ENCODE measurements at places on chromosomes 11 and 22.

DNA sequence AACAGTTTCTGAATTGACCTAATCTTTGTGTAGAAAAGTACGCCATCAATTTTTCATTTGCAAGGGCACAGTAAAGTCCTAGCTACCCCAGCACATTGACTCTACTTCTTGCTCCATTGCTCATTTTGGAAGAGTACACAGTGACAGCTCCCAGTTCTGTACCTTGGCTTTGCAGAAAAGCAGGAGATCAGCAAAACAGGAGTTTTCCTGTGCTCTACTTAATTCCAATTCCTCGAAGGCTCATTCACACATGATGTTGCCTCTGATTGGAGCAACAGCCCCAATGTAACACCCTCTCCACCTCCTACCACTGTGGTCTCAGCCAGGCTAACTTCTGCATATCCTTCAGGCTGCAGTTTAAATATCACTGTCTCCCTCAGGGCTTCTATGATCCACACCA, 118.7 kb downstream of the PAX6 start:
- DNase-seq: no peak

DNA sequence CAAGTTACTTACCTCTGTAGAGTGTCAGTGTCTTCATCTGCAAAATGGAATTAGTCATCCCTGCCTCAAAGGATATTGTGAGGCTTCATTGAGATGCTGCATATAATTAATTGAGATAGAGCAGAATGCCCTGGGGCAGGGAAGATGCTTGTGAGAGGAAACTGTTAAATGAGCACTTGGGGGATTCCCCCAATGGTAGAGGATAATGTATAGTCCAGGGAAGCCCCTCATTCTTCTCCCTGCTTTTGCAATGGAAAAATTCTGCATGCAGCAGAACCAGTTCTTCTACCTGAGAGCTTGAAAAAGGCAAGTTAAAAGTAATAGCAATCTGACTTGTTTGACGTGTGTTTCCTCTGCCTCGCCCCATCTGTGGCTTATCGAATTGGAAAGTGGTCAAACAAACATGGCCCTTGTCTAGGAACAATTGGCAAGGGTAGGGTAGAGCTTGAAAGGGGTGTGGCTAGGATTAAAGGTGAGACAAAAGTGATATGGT, 90.9 kb downstream of the NAV2 start:
- no peak for DNase-seq

GRCh38 chr11:130548491-130548833, 100.0 kb downstream of the ADAMTS15 start:
- DNase-seq: no peak

DNA sequence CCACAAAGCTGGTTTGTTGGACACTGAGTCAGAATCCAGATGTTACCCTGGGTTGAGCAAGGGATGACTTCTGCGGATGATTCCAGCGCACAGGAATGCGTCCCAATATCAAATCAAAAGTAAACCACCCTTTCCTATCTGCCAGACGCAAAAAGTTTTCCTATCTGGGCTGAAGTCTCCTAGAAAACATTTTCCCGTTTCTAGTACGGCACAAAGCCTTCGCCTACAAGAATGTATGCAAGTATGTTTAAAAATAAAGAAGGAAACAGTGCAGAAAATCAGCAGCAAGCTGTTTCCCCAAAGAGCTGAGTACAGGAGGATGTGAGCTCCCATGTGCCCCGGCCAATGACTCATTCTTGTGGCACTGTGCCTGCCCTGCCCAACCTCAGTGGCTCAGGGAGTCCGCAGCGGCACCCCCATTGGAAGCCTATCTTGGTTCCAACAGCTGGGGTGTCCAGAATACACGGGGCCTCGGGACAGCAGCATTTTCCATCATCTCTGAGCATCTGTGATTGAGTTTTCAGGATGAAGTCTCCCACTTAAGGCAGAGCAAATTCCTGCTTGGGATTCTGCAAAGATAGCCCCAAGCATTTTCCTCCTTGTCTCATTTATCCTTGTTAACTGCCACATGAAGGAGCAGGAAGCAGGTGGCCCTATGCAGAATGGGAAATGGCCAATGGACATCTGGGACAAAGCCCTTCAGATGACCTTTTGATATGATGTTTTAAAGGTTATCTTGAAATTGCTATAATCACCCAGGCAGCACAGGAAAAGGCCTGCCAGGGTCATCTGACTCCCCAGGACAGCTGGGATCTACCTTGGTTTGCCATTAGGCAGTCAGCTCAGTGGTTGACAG, 17.5 kb downstream of the KCNJ5 start:
- DNase-seq: no peak

DNA sequence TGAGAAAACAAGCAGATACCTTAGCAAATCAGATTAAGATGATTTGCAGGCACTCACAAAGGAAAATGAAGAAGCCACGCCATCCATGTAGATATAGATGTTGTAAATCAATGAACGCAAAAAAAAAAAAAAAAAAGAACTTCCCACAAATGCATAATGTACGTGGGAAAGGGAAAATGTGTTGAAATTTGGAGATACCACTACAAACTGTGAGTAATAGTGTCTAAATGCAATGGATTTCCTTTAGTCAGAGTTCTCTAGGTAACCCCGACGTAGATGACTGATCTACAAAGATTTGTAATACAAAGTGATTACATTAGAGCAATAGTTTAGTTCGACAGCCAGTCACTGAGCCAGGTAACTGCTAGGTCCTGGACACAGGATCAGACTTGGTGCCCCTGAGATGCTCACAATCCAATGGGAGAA, 783 bp upstream of the ANKRD54 start:
- DNase-seq: no peak

GRCh38 chr11:19493446-19494213, 219.0 kb upstream of the NAV2 start:
- DNase-seq: no peak

DNA sequence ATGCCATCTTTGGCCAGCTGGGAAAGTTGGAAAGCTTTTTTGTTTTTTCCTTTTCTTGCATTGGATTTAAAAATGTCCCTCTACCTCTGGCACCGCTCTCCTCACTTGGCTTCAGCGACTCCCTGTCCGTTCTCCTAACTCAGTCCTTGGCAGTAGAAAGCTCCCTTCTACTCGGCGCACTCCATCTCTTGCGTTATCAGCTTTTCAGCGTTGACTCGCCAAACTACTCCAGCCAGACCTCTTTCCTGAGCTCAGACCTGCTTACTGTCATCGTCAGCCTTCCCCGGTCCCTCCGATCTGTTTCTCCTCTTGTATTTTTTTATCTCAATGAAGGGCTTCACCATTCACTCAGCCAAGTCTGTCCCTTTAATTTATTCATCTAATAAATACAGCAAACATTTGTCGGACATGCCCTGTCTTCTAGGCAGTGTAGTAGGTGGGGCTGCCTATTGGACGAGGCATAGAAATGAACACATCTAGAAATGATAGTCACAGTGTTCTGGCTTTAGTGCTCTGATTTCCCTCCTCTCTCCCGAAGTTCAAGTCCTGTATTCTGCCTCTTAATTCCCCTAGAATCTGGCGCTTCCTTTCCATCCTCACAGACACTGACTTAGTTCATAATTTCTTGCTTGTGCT, 839 bp downstream of the CEP164 start:
- no peak for DNase-seq

GRCh38 chr11:123519055-123519796, 89.2 kb downstream of the GRAMD1B start:
- DNase-seq: no peak

DNA sequence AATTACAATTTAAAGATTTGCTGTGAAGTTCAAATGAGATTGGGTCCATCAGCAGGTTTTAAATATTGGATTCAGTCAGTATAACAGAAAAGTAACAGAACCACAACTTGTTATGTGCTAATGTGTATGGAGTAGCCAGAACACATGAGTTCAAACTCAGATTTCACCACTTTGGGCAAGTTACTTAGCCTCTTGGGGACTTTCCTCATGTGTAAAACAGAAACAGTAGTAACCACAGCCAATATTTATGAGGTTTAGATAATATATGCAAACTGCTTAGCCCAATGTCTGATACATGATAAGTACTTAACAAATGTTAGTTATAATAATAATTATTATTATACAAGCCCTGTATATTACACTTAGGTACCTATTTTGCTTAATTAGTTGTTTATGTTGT, 21.8 kb upstream of the SLC5A12 start:
- no peak for DNase-seq

DNA sequence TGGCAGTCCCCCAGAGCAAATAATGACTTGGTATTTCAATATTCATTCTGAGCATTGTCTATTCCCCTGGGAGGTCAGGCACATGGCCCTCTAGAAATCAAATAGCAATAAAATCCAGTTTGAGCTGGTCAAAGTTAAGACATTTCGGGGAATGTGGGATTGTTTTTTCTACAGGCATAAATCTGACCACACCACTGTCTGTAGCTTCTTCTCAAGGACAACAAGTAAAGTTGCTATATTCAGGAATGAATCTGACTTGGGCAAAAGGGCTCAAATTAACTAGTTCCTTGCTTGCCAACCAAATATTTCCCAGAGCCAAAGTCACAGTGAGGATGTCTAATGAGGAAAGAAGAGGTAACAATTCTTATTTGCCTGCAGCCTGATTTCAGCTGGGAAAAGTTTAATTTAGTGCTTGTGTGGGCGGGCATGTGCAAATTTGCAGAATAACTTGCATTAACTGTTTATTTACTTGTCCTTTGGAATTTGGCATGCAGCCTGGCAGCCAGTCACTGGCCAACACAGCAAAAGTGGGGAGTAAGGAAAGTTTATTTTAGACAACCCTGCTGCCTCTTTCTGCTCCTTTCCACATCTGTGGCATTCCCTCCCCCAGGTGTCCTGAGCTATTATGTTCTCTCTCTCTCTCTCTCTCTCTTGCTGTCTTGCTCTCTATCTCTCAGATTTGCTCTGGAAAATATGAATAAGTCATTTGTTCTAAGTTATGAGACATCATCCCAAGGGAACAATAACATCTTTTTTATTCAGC, 51.2 kb upstream of the ARHGAP20 start:
- DNase-seq: no peak

DNA sequence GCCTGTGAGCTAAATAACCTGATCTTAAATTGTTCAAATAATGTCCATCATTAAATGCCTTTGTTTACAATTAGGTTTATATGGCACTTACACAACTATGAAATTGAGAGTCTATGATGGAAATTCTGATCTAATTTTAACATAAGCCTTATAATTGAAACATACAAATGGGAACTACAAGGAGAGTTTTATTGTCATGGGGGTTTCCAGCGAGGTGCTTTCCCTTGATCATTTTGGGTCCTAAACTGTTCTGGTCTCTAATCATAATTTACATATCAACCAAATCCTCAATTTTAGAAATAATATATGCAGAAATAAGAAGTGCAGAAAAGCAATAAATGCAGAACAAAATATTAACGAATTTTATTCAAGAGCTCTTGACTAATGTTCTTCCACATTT, 44.9 kb downstream of the RRAS2 start:
- DNase-seq: no peak

DNA sequence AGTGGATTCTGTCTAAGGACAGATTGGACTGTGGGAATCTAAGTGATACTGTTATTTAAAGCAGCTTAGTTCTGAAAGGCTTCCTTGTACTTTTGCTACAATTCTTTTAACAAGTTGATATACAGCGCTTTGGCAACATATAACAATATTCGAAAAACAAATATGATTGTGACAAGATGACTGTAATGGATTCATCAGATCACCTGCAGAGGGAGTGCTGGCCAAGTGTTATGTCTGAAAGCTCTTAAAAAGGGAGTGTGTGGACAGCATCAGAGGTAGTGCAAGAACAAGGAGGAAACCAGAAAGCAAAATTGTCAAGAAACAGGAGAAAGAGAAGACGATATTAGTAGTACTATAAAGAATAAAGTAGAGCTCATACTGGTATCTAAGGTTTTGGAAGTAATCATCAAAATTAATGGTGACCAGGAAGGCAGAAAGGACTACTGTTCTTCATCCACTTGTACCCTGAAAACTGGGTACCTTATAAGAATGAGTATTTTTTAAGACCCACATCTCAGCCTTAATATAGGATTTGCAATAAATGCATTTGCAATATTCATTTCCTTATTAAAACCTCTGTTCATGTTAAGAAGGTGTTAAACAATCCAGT, 1112.0 kb upstream of the CCDC90B start:
- DNase-seq: no peak

GRCh38 chr11:25891960-25892359, 440.0 kb upstream of the ANO3 start:
- DNase-seq: no peak

DNA sequence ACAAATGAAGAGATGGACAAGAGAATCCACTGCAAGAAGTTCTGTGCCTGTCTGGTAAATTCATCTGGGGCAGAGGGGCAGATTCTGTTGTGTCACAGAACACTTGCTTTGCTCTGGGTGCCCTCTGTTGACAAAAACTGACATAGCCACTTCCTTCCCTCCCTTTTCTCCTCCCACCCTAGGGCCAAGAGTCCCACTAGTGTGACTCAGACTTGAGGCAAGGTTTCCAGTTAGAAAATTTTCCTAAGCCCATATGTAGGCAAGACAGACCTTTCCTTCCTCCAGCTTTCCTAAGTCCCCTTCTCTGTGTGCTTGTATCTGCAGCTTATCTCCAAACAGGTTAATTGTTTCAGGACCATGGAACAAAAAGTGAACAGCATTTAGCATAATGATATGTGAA, 106.8 kb downstream of the RBFOX2 start:
- DNase-seq: no peak

- DNase-seq: no peak
Measured at GRCh38 chr22:31947296-31947695, 3.0 kb downstream of the YWHAH start.

GRCh38 chr11:70066628-70067027, 11.5 kb upstream of the ANO1 start:
- DNase-seq: no peak

- DNase-seq: no peak
Measured at GRCh38 chr11:71298016-71298550, 45.7 kb upstream of the SHANK2 start.

GRCh38 chr11:113184498-113184897, 129.9 kb upstream of the TTC12 start:
- DNase-seq: no peak

DNA sequence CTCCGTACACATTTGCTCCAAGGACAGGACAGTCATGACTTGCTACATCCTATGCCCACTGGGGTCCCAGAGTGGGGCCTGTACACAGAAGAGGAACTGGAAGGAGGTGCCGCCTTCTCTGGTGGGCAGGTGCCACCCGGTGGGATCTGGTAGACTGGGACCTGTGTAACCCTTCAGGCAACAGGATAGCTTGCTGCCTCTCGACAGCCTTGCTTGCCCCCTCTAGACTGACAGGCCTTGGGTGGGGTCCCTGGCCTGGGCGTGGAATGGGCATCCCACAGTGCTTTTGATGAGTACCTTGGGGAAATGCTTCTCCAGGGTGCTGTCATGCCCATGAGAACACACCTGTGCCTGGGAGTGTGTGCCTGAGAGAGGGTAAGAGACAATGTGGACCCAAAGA, 15.8 kb downstream of the SHANK3 start:
- no peak for DNase-seq

- DNase-seq: no peak
Measured at GRCh38 chr22:21876486-21877176, 9.2 kb upstream of the MAPK1 start.

- DNase-seq: no peak
Measured at GRCh38 chr22:44291674-44292360, 20.9 kb downstream of the SHISAL1 start.

- DNase-seq: no peak
Measured at GRCh38 chr22:39215426-39216142, 29.2 kb downstream of the PDGFB start.

- DNase-seq: no peak
Measured at GRCh38 chr22:21966643-21967516, 14.2 kb upstream of the PPM1F start.
